Stimulated activated CD8-positive, alpha-beta memory T cell treated with anti-CD3 and anti-CD28 coated beads, Interleukin-7, amount 100 ng/mL, for 1 hour (primary cell): ENCODE measurements at places on chromosomes 1 and 21.
A peak's percentile ranks its signal among the peaks of the same experiment; 100 is the strongest.

- no peak for DNase-seq
These were observed 85.3 kb downstream of the CDC7 start for GRCh38 chr1:91585982-91586381.

GRCh38 chr1:116733476-116734365 lies 20.5 kb upstream of the CD2 start:
- DNase-seq = no peak

DNA sequence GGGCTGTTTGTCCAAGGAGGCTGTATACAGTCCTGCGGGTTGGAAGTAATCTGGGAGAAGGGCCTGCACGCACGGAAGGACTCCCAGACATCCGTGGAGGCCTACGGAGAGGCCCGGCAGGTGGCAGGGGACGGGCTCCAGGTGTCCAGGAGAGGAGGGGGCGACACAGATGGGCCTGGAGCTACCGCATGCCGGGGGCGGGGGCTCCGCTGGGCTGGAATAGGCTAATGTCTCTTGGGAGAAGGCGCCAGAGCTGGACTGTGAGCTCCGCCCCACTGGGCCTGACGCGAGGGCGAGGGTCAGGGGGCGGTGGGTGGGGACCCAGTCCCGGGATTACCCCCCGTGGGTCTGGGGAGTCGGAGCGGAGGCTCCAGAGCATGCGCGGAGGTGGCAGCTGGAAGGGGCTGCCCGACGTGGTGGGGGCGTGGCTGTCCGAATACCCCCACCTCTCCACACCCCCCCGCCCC lies 659 bp downstream of the AGO1 start:
- no peak for DNase-seq

DNA sequence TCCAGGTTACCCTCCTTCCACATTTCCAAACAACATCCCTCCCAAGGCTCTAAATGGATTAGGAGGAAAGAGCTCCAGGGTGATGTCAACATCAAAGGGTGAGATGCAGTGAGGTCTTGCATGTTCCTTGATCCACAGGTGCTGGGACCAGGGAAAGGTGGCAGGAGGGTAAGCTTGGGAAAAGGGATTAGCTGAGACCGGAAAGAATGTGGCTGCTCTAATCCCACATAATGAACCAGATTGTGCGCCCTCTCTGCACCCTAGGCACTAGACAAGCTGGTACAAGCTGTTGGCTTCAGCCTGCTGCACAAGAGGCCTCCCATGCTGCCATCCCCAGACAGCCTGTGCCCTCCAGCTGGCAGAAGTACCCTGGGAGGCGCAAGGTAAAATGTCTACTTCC lies 34.9 kb downstream of the PLXNA2 start:
- DNase-seq = no peak

DNA sequence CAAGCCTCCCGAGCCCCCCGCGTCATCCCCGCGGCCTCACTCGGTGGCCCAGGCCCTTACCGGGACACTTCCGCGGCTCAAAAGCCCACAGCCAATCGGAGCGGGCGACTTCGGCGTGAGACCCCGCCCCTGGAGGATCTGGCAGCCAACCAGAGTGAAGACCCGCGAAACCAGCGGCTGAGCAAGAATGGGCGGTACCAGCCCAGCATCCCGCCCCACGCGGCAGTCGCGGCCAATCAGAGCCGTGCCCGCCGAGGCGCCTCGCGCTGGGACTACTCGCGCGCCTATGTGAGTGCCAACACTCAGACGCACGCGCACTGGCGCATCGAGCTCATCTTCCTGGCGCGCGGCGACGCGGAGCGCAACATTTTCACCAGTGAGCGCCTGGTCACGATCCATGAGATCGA lies 22.5 kb downstream of the DISP3 start:
- DNase-seq = no peak

DNA sequence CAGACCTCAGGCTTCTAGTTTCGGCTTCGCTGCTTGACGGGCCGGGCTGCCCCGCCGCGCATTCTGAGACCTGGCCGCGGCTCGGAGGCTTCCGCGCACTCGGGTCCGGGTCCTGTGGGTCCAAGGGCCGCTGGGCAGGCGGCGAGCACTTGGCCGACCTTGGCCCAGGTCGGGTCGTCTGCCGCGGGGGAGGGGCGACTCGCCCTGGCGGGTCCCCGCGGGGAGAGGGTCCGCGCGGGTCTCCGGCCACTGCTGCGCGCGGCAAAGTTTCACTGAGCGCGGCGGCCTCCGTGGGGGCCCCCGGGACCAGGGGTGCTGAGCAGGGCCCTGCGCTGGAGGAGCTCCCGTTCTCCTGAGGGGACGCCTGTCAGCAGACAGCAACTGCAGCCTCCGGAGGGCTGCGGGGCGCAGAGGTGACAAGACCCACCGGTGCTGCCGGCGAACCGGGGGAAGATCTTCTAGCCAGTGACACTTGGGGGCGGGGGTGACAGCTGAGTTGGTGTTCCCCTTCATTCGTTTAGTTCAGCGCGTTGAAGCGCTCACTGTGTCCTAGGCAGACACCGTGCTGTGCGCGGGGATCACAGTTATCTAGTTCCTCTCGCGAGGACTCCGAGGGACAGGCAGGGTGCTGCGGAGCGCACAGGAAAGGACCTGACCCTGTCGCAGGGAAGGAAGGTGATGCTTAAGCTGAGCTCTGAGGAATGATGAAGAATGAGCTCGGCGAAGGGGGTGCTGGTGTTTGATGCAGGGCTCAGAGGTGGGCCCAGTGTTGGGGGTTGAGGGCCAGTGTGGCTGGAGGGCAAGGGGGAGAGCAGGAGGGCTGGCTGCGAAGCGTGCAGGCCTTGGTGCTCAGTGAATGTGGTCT lies 725 bp downstream of the MTFR1L start:
- peak; percentile 45 for DNase-seq

GRCh38 chr1:18234790-18235242 lies 127.2 kb downstream of the IGSF21 start:
- no peak for DNase-seq

DNA sequence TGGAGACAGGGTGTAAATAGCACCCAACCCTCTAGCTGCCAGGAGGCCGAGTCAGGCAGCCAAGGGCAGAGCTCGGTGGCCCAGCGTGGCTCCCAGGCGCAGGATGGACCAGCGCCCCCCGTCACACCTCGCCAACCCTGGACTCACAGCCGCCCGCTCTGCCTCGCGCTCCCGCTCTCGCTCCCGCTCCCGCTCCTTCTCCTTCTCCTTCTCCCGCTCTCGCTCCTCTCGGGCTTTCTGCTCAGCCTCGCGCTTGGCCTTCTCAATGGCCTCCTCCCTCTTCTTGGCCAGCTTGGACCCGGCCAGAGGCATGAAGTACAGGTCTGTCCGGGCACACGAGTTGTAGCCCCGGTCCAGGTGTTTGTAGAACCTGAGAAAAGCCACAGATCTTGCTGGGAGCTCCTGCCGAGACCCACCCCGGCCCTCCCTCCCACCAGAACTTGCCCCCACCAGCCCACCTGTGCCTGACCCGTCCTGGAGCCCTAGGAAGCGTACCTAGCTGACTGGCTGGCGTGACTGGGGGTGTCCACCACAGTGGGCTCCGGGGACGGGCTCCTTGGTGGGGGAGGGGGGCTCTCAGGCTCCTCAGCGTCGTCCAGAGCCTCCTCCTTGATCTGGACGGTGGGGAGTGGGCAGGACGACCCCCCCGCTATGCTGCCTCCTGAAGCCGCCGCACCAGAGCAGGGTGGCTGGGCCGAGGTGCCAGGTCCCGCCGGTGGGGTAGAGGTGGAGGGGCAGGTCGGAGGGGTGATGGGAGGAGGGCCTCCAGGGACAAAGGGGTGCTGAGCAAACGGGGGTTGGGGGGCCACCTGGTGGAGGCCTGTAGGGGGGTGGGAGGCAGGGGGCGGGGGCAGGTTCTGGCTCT lies 41.9 kb downstream of the SLC45A1 start:
- no peak for DNase-seq

DNA sequence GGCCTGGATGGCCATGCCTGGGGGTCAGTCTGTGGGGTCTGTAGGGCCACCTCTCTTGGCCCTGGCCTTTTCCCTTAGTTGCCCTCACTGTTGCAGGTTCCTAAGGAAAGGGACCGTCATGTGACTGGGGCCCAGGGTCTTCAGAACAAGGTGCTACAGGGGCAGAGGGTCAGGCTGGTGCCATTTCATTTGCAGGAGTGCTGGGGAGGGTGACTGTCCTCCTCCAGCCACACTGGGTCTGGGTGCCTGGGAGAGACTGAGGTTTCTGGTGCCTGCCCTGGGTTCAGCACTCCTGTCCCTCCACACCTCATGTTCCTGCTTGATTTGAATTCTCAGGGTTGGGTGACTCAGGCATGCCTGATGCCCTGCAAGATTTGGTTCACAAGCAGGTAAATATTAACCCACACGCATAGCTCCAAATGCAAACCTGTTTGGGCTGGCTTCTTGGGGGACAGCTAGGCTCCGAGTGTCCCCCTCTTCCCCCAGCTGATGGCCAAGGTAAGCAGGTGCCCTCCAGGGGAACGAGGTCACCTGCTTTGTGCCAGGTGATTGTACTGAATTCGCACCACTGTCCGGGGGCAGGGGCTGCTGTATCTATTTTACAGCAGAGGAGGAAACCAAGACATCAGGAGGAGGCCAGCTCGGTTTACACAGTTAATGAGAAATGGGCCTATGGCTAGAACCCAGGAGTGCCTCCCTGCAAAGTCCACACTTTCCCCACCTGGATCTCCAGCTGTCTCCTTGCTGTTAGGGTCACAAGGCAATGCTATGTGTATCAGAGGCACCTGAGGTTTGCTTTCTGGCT lies 20.3 kb downstream of the ARHGEF10L start:
- no peak for DNase-seq

DNA sequence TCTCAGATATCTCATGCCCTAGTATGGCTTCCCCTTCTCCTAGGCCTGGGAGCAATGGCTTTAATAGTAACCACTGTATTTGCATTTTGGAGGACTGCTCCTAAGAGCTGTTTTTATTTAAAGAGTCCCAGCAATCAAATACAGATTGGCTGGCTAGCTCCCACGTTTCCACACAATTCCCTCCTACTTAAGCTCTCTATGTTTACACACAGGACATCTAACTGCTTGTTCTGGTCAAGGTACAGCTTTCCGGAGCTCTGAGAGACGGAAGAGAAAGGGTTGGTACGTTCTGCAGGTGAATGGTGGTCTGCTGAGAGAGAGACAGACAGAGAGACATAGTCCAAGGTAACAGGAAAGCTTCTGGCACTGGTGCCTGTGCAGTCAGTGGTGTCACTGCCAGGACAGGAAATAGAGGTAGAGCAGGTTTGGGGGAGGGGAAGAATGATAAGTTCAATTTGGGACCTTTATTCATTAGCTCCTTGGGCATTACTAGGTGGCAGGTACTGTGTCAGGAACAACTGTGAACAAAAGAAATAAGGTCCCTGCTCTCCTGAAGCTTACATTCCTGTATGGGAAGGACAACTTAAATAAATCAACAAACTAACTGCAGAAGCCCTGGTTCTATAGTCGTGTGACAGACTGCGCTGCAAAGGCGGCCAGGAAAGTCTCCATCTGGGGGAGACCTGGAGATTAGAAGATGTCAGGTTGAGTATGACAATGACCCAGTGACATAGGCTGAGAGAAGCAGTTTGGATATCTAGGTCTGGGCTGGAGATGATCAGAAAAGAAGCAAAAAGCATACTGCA lies 1.2 kb upstream of the SLC25A33 start:
- DNase-seq = no peak

- DNase-seq = no peak
These were observed 22.3 kb downstream of the GREM2 start for GRCh38 chr1:240589585-240590110.

- no peak for DNase-seq
These were observed 300.7 kb upstream of the SPAG17 start for GRCh38 chr1:118485757-118486156.

DNA sequence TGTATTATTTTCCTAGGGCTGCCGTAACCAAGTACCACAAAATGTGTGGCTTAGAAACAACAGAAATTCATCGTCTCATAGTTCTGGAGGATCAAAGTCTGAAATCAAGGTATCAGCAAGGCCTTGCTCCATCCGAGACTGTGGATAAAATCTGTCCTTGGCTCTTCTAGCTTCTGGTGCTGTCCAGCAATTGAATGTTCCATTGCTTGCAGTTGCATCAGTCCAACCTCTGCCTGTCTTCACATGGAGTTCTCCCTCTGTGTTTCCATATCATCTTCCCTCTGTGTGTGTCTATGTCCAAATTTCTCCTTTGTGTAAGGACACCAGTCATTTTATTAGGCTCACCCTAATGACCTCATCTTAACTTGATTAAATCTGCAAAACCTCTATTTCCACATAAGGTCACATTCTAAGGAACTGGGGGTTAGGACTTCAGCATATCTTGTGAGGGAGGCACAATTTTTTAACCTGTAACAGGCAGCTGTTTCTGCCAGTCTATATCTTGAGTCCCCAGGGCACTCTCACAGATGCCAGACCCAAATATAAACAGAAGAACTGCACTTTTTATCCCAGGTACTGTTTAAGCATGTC lies 84.2 kb downstream of the ERG start:
- no peak for DNase-seq

GRCh38 chr1:226719596-226720387 lies 19.3 kb downstream of the ITPKB start:
- DNase-seq = no peak

DNA sequence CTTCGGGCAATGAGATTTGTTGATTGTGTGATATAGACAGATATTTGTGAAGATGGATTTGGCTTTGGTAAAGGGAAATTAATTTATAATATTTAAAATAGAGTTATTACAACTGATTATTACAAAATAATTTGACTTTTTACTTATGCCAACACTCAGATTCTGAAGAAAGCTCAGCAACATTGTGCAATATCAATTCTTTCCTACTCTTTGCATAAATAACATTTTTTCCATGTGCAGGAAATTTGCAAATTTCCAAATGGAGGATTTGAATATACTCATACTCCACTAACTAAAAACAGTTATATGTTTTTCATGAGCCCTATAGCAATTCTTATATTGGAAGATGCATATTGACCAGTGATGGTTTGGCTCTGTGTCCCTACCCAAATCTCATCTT lies 676.4 kb upstream of the ADAMTS5 start:
- no peak for DNase-seq

DNA sequence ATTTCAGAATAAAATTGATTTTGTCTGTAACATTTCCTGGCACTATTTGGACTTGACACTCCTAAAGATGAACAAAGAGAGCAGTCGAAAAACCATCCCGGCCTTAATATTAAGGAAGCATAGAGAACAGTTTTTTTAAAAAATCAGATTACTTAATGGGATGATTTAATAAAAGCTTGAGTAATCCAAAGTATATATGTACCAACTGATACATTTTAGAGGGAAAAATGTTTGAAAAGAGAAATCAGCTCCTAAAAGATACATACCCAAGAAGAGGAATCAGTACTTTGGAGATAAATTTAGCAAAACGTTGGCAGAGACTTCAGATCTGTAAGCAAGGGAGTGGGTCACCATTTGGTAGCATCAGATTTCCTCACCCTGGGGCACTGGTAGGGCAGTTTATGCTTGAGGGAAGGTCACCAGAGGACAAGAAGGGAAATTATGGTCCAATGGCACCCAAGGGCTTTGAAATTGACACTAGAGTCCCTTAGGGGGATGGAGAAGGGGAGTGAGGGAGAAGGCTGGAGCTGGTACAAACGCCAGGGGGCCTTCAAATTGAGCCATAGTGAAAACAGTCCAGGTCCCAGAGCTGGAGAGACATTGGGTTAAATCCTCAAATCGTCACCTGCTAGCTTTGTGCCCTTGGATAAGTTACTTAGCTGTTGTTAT lies 5.9 kb downstream of the SLAMF7 start:
- no peak for DNase-seq

- DNase-seq = no peak
These were observed 30.8 kb downstream of the DDR2 start for GRCh38 chr1:162663086-162663485.

GRCh38 chr1:41341772-41342562 lies 19.3 kb upstream of the FOXO6 start:
- DNase-seq = no peak

GRCh38 chr21:22438428-22439086 lies 1440.3 kb downstream of the NCAM2 start:
- no peak for DNase-seq
